ENCODE measurements at places on chromosomes 5 and 9. TPM values are rescaled to one million over a fixed set of nuclear protein-coding genes. Genes with fewer than 3 reads are reported as not detected.

GRCh38 chr5:14215901-14216300 is 72.8 kb downstream of the TRIO start:
- DNase-seq = no peak

Gene C5
- 5.8 TPM for total RNA-seq

Gene EMB
- 44.9 TPM for total RNA-seq

GRCh38 chr5:131533836-131534235 is 101.2 kb downstream of the RAPGEF6 start:
- no peak for DNase-seq

DNA sequence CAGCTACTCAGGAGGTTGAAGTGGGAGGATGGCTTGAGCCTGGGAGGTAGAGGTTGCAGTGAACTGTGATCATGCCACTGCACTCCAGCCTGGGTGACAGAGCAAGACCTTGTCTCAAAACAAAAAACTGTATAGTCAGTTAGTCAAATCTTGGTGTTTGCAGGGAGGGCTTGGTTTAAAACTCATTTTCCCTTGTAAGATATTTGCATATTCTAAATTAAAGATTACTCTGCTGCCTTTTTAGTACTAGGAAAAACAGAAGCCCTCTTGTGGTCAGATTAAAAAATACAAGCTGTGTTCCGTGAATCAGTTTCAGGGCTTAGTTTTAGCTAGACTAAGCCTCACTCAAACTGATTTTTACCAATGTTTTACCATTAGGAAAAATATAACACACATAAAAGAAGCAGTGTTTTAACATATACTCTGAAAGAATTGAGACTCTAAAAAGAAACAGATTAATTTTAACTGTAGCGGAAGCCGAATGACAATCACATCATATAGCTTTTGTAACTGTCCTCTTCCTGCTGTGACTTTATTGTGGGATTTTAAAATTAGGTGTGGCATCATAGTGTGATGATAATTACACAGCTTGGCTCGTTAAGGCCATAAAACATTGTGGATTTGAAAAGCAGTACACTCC is 84.9 kb upstream of the BASP1 start:
- DNase-seq = no peak

DNA sequence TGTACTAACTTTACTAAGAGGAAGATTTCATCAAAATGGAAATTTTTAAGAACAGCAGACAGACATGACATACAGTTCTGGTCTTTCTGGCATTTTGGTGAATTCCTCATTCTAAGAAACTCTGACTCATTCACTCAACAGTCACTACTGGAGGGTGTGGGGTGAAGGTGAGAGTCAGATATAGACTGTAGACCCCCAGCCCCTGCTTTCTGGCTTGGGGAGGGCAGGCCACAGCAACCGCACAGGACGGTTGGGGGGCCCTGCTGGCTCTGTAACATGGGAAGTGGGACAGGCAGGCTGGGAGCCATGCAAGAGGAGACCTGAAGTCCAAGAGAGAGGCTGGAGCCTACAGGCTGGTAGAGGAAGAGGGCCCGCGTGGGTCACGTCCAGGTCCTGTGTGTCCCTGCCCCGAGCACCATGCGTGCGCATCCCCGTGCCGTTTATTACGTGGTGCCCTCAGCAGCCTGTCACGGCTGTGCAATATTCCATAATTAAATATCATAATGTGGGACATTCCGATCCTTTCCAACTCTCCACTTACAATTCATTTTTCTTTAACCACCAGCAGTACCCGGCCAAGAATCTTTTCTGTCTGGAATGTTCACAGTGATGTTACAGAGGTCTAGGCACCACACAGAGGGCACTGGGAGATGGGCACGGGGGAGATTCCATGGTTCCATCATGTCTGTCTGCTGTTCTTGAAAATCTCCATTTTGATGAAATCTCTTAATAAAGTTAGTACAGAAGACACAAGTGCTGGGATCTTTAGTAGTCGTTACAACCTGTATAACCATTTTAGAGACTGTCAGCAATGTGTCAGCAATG is 75.5 kb downstream of the SEMA4D start:
- DNase-seq = no peak

GRCh38 chr9:1298046-1298445 is 247.9 kb downstream of the DMRT2 start:
- DNase-seq = no peak

Gene CHSY3
- total RNA-seq = 3.2 TPM

Gene NDUFS6
- 43.0 TPM for total RNA-seq

Gene PDLIM4
- 19.6 TPM for total RNA-seq

GRCh38 chr9:22331533-22331932 is 115.1 kb upstream of the DMRTA1 start:
- DNase-seq = no peak

DNA sequence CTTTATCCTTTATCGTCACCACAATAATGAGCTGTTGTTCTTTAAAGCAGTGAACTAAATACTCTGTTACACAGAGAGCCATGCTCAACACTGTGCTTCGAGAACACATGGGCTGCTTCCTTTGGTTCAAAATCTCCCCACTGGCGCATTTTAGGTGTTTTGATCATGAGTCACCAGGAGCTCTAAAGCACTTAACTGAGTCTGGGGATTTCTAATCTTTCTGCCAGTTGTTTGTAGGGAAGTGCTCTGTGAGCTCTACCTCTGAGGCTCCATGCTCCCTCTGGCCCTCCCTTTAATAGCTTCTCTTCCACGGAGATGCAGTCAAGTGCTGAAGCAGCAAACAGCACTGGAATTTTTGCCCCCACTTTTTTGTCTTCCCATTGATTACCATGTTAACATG is 17.0 kb downstream of the ERAP2 start:
- DNase-seq = no peak

Gene FOXD4L3
- 0.19 TPM for total RNA-seq

DNA sequence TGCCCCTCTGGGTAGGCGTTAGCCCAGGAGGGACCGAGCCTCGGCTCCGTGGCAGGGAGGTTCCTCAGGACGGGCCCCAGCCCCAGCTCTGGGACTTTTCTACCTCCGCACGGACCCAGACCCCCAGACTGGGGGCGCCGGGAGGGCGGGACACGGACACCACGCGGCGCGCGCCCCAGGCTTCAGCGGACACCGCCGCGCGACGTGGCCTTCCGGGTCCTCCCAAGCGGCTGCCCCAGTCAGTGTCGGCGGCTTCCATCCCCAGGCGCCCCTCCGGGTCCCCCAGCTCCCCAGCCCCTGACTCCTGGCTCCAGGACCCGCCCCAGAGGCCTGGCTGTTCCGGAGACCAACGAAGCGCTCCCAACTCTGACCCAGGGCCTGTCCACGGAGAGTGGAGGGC is 3.1 kb downstream of the LCNL1 start:
- DNase-seq = no peak

DNA sequence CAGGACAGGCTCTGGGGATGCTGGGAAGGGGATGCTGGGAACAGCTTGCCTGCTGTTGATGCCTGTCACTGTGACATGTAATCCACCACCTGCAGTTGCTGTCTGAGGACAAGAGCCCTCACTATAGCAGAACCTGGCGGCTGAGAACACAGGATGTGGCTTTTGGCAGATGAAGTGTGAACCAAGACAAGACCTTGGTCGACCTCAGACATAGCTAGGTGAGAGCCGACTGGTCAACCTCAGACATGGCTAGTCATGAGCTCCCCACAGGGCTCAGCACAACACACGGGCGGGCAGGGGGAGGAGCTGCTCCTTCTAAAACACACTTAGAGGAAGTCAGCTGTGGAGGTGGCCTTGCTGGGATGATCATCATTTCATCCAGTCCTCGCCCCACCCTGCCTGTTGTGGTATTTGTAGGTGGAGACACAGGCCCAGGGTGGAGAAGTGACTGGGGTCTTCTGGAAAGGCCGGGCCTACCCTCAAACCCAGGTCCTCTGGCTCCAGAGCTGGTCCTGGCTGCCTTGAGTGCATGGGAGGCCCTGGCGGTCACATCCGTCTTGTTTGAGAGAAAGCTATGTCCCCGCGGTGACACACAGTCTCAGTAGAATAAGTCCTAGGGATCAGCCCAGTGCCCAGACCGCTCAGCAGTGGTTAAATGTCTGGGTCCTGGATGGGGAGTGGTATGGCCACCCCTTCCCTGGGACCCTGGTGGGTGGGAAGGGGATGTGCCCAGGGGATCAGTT is 6.1 kb downstream of the SUSD3 start:
- DNase-seq = no peak

DNA sequence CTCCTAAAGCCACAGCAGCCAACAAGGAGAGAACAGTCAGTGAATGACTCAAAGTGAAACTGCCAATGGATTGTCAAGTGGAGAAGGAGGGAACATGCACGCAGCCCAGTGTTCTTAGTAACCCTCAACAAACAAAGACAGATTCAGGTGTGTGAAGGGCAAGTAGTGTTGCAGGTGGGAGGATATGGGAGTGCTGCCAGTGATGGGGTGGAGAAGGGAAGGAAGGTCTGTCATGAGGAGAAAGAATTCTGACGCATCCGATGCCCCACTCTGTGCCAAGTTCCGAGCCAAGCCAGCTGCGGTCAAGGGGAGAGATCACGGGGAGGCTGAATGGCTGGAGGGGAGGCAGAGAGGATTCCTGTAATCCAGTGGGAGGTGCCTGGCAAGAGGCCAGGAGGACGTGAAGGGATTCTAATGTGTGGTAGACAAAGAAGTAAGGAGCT is 56.5 kb downstream of the CAST start:
- peak; percentile 86 for DNase-seq

DNA sequence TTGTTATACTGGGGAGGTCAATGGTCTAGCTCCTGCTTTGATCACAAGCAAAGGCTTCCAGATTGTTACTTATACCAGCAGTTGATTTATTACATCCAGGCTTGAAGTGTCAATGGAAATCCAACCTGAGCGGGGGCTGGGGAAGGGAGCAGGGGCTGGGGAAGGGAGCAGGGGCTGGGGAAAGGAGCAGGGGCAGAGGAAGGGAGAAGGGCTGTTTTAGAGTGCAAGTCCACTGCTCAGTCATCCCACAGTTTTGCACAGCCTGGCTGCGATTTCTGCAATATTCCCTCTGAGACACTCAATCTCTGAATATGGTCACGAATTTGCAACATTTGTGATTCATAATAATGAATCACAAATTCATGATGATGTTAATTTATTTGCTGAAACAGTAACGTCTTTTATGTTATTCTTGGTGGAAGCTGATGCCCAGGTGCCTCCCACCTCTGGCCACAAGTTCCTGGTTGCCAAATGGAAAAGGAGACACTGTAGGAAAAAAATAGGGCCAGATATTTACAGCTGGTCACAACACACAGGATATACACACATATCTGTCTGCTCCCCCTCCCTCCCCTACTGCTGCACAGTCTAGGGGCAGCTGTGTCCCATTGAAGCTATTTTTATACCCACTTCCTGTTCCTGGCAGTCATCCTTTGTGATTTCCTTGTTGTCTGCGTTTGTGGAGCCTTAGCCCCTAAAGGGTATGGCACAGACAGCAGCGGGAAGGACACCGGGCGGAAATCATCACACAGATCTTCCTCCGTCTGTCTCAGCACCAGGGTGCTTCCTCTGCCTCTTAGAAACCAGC is 325.1 kb downstream of the GADD45G start:
- no peak for DNase-seq

DNA sequence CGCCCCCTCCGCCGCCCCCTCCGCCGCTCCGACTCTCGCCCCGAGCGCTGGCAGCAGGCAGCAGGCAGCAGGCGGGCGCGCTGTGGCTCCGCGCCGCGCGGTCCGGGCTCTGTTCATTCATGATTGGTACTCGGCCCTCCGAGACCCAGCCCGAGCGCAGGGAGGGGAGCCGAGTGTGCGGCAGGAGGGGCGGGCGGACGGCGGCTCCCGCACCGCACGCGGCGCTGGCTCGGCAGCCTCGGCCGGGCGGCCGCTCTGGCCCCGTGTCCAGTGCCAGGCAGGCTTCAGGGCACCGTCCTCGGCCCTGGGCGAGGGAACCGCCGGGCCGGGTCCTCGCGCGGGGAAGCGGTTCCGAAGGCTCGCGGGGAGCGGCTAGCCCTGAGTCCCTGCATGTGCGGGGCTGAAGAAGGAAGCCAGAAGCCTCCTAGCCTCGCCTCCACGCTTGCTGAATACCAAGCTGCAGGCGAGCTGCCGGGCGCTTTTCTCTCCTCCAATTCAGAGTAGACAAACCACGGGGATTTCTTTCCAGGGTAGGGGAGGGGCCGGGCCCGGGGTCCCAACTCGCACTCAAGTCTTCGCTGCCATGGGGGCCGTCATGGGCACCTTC is at the start of gene KCNIP1:
TSS of gene KCNIP1 (plus strand) at position 31 of the 607 bp plus-strand sequence.
- no peak for DNase-seq

- DNase-seq = no peak
Observed at GRCh38 chr5:151570058-151570457, 21.1 kb downstream of the FAT2 start.

Measured in omental fat pad (tissue), 4 donors.